ENCODE measurements at places on chromosomes 2 and 18.

DNA sequence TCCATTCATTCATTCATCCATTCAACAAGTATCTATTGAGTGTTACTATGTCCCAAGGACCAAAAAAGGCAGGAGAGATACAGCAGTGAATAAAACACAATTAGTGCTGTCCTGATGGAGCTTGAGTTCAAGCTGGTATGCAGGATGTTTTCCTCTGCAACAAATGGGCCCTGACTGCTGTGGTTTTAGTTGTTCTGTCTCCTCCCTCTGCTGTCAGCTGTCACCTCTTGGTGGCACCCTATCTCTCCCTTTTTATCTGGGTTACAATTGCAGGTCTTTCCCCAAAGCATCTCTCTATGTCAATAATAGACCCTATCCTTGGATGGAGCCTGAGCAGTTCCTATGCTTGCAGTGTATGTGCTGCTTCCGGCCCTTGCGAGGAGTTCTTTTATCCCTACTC, 304.8 kb downstream of the PDE11A start:
- no peak for DNase-seq

DNA sequence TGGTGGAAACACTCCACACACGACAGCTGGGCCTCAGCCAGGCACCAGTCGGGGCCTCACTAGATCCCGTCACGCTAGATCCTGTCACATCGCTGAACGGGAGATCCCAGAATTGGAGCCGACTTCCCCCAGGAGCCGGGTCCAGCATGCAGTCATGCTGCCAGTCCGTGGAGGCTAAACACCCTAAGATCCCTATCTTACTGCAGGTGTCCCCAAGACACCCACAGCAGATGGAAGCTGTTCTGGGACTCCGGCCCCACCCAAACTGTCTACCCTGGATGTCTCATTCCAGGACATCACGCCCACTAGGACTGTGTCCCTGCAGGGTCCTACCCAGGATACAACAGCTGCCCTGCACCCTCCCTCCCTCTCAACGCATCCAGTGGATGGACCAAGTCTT, 23.4 kb downstream of the ZNF516 start:
- DNase-seq = no peak

GRCh38 chr2:105868060-105868459, 123.3 kb downstream of the NCK2 start:
- DNase-seq = no peak

- no peak for DNase-seq
Observed at GRCh38 chr2:202311823-202312388, 46.3 kb downstream of the NOP58 start.

DNA sequence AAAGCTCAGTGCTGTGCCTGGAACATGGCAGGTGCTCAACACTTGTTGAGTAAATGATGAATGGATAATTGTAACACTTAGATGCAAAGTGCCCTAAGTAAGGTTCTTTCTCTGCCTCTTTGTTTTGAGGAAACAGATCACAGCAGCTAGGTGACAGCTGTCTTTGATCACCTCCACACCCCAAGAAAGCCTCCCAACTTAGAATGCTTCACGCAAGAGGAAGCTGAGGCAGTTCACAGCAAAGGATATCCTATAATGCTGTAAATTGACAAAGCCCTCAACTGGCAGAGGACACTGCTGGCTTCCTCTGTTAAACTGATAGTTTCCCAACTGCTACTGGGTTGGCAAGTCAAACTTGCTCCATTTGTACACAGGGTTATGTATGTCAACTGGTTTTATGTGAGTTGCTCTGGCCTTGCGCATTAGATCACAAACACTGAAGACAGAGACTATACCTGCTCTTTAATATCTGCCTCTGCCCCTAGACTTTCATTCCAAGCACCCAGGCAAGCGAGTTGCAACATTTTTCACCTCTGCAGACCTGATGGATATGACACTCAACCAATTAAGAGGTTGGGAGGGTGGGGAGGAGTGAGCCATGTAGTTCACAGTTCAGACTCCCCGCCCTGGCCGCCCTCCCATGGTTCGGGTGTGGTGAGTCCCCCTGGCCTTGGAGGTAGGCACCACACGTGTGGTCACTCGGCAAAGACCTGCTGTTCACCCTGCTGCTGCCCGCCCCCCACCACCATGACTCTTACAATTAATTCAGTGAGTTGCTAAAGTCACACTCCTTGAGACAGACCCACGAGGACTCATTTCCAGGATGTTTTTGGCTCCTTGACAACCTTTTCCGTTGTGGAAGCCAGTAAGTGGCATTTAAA, 4.8 kb upstream of the MALL start:
- no peak for DNase-seq

DNA sequence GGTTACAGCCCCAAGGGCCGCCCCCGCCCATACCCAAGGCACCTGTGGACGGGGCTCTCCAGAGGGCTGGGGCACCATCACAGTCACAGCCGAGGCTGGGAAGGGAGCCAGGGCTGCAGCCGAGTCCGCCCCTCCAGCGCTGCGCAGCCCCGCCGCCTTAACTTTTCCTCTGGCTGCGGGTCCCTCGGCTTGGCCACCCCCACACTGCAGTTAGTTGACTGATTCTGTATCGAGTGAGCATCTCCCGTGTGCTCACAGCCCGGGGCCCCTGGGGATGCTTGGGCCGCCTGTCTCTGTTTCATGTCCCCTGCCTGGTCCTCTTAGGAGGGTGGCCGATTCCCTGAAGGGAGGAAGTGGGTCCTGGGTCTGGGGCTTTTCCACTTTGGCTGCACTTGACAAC, 33.7 kb downstream of the EMILIN2 start:
- no peak for DNase-seq

- DNase-seq = no peak
Observed at GRCh38 chr2:10864251-10864650, 47.5 kb upstream of the KCNF1 start.

DNA sequence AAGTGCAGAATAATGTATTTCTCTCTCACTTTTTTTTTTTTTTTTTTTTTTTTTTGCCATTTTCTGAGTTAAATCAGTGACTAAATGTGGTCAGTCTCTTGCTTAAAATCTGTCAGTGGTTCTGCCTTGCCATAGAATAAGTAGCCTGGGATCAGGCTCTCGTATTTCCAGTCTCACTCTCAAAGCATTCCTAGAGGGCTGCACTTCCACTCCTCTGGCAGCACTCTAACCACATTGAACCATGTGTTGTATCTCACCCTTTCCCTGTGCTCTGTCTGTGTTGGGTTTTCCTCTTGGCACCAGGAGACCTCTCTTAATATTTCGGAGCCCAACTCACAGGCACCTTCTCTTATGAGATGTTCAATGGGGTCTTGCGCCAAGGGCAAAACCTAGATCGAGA, 304.4 kb downstream of the CTNNA2 start:
- DNase-seq = no peak

- no peak for DNase-seq
Observed at GRCh38 chr18:10247021-10247741, 207.3 kb upstream of the APCDD1 start.
